Epithelial cell of proximal tubule (primary cell): ENCODE measurements at places on chromosomes 3 and 15. TPM values are rescaled to one million over a fixed set of nuclear protein-coding genes. Genes with fewer than 3 reads are reported as not detected.

Gene GRM7
- not detected in 2 replicates for total RNA-seq

Gene FAM107A
- total RNA-seq = 0.22 and 1.3 TPM in 2 replicates

Gene SAXO2
- total RNA-seq = 0.12 and 2.2 TPM in 2 replicates

Gene PIK3R4
- 32.3 and 45.3 TPM in 2 replicates for total RNA-seq

Gene CYP8B1
- not detected in 2 replicates for total RNA-seq

Gene AMT
- total RNA-seq = 2.3 and 2.5 TPM in 2 replicates

Gene ZNF619
- total RNA-seq = 4.9 and 5.3 TPM in 2 replicates

Gene USP50
- 0.29 TPM in 1 of 2 replicates, not detected in the other for total RNA-seq

Gene CKMT1B
- 2.9 and 4.3 TPM in 2 replicates for total RNA-seq

Gene COLQ
- 0.12 and 0.14 TPM in 2 replicates for total RNA-seq

Gene OSTN
- total RNA-seq = not detected in 2 replicates

Gene WDR93
- not detected in 2 replicates for total RNA-seq

Gene DPPA2
- total RNA-seq = not detected in 2 replicates

Gene LRRC15
- not detected in 2 replicates for total RNA-seq

Gene TMEM43
- total RNA-seq = 56.3 and 58.6 TPM in 2 replicates

Gene RBPMS2
- 0.36 and 0.58 TPM in 2 replicates for total RNA-seq

Gene OCA2
- total RNA-seq = 0.29 TPM in 1 of 2 replicates, not detected in the other

Gene STX19
- total RNA-seq = not detected in 2 replicates

Gene DNAH1
- total RNA-seq = 0.29 and 0.51 TPM in 2 replicates

Gene NEDD4
- total RNA-seq = 15.6 and 25.3 TPM in 2 replicates

Gene P3H2
- 75.6 and 107 TPM in 2 replicates for total RNA-seq

Gene CLDN18
- not detected in 2 replicates for total RNA-seq

Gene CTXN2
- not detected in 2 replicates for total RNA-seq

Gene ZNF662
- total RNA-seq = 1.7 and 6.3 TPM in 2 replicates

Gene CNTN3
- total RNA-seq = 0.46 and 2.9 TPM in 2 replicates

Gene SPINK8
- not detected in 2 replicates for total RNA-seq

Gene NPAP1
- 0.07 TPM in 1 of 2 replicates, not detected in the other for total RNA-seq
